ENCODE measurements at places on chromosomes 3 and 15.

DNA sequence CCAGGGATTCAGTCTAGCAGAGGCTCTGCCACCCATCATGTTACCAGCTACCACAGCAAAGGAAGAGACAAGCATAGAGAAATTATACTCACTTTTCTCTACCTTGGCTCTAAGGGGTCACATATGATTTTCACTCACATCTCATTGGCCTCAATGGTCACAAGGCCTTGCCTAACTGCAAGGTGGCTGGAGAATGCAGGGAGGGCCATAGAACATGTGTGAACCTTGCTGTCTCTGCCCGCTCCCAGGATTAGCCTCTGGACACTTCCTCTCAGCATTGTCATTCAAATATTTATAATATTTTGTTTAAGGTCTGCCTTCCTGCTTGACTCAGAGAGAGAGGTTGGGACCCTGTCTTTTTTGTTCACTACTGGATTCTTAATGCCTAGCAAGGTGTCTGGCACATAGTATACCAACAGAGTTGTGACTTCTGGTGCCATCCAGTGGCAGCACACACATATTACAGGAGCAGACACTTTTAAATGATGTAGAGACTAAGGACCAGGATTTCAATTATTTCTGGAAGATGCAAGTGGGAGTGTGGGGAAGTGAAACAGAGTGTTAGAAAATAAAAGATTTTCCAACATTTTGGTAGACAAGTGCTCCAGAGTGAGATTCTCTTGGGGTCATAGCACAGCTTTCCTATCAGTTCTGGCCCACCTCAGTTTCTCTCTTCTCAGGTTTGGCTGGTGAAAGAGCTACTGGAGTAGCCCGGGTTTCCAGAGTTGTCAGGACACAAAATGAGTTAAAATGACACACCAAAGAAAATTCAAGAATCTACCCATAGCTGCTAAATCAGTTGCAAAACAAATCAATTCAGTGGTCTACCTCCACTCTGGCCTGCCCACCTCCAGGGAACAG, 119.0 kb upstream of the RASGRP1 start:
- DNase-seq: no peak

DNA sequence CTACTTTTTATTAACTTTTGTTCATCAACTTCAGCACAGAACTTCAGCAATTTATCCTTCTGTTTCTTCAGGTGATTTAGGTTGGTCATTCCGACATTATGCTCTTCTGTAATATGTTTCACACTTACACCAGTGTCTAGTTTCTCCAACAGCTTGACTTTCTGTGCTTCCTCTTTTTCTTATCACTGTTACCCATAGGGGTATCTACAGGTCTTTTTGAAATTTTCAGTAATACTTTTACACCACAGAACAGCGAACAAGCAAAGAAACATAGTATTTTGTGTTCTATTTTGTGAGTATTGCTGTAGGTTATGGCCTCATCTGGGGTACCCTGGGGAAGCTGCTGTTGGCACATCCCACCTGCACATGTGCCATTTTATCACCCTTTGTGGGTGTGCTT, 260.7 kb downstream of the NSUN3 start:
- DNase-seq: no peak

- DNase-seq: no peak
Measured at GRCh38 chr3:177694951-177695350, 497.7 kb upstream of the TBL1XR1 start.

DNA sequence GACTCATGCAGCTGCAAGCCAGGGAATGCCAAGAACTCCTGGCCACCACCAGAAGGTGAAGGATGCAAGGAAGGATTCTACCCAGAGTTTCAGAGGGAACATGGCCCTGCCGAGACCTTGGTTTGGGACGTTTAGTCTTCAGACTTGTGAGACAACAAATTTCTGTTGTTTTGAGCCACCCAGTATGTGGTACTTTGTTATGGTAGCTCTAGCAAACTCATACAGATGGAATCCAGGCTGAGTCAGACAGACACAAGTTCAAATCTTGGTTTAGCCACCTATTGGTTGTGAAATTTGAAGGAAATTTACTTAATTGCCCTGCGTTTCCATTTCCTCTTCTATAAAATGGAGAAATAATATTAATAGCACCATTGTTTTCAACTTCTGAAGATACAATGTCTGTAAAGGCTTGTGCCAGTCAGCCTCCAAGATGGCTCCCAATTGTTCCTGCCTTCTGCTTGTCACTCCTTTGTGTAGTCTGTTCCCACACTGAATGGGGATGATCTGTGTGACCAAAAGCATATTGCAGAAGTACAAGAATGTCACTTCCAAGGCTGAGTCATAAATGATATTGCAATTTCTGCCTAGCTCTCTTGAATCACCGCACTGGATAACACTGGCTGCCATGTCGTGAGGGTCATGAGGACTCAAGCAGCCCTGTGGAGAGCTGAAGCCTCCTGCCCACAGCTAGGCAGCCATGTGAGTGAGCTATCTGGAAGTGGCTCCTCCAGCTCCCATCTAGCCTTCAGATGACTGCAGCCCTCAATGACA, 223.5 kb upstream of the PROK2 start:
- no peak for DNase-seq

DNA sequence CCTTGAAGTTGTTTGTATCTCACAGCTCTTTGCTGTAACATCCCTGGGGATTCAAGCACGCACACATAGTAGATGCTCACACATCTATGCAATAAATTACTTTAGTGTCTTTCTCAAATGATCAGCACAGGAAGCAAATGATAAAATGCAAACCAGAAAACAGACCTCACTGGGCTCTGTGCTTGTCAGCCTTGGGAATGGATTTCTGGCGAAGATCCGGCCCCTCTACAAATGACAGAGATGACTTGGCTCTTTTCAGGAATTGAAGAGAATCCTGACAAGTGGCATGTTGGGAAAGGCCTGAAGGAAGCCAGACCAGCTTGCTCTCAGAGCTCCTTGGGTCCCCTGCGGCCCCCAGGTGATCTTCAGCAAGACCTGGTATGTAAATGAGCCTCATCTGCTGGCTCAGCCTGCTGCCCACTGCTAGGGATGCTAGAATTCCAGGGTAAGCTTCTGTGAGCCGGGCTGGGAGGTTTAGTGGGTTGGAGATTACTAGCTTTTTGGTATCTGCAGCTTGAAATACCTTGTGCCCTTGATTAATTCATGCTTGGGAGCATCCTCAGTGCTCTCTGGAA, 54.1 kb downstream of the LPP start:
- no peak for DNase-seq

DNA sequence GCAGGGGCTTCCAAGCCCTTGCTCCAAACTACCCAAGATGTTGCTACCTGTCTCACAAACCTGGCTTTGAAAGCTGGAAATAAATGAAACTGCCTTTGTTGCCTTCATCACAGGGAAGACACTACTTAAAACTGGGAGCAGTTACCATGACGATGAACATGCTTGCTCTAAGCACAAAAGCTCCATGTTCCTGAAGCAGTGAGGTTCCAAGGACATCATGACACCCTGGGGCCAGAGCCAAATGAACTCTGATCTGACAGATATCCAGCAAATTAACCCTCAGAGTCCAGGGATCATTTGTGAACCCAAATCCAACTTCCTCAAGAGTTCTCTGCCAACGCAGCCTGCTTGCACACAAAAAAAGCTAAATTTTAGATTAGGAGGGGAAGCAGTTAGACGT, 10.7 kb downstream of the TRAIP start:
- DNase-seq: no peak

- DNase-seq: no peak
Measured at GRCh38 chr15:20361091-20361490, 180.5 kb downstream of the GOLGA6L6 start.

GRCh38 chr15:75921732-75922703, 18.3 kb downstream of the FBXO22 start:
- peak; percentile 37 for DNase-seq

DNA sequence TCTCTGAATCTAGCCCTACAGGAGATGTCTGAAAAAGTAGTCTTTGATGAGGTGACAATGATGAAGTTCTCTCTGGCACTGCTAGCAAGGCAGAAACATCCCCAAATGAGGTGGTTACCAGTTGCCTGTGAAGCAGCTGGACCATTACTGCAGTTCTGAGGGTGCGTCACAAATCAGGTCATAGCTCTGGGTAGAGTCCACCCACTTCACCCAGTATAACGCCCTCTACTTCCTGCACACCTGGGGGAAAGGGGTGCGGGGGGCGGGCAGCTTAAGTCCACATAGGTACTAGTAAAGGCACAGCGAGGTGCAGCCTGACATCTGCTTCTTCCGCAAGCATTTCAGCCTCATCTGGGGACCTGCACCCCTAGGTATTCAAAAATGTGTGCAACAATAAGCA, 13.4 kb upstream of the SATB1 start:
- DNase-seq: no peak

- no peak for DNase-seq
Measured at GRCh38 chr3:184981071-184981470, 169.1 kb downstream of the VPS8 start.

DNA sequence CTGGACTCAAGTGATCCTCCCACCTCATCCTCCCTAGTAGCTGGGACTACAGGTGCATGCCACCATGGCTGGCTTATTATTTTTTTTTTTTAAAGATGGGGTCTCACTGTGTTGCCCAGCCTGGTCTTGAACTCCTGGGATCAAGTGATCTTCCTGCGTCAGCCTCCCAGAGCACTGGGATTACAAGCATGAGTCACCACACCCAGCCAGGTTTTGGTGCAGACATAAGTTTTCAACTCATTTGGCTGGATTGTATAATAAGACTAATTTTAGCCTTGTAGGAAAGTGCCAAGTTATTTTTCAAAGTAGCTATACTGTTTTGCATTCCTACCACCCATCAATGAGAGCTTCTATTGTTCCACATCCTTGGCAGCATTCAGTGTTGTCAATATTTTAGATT, 32.1 kb downstream of the BUB1B start:
- peak; percentile 9 for DNase-seq

GRCh38 chr15:76905855-76906254, 715 bp upstream of the SCAPER start:
- no peak for DNase-seq

DNA sequence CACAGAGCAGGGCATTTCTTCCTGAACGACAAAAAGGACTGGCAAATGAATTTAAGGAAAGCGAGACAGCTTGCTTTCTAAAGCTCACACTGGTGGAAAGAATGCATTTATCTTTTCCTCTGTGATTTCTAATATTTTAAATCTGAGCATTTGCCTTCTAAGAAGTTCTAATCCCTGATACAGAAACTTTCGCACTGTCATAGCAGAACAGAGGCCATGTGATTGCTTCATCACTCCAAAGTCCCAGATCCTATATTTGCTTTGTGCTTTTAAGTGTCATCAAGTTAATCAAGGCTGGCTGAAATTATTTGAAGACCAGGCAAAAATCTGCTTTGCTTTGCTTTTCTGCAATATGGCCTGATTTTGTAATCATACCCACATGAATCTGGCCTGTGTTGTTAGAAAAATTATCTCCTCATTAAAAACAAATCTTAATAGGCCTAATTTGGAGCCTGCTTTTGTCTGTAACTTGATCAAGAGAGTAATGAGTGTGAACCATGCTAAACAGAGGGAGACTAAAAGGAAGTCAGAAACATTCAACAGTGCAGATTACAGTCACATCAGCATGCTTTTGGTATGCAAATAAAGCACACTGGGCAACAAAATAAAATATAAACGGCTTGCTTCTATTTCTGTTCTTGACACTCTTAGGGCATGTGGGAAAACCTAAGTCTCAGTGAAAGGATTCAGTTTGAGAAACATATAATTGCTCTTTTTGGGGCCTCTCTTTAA, 178.2 kb upstream of the ADAMTS9 start:
- DNase-seq: no peak

DNA sequence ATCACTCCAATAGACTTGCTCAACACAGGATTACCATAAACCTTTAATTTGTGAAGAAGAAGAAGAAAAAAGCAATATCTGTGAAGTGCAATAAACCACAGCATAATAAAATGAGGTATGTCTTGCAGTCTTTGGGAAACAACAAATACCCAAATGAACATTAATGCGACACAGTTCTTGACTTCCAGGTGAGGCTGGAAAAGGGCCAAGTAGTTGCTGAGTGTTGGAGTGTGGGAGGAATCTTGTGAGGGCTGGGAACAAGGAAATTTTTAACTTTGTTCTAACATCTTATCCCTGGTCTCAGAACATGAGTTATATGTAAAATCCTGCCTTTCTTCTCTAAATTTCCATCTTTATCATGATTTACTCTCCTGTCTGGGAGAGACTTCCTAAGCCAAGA, 206.5 kb downstream of the DTWD1 start:
- no peak for DNase-seq

DNA sequence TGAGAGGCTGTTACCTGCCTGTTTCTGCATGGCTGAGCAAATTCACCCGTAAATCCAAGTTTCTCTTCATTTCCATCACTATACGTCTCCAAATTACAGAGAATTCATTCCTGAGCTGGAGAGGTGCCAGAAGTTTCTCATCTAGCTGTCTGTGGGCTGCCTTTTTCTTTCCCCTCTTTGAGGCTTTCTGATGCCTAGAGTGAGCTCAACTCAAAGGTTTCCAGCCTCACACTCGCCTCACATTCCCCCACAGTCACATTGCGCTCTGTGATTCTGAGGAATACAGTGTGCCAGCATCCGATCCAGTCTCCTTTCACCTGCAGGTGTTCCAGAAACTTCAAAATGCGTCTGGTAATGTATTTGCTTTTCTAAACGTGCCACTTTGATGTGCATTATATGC, 267.2 kb downstream of the MFSD1 start:
- no peak for DNase-seq

GRCh38 chr3:123791417-123791816, 92.7 kb downstream of the MYLK start:
- no peak for DNase-seq

- no peak for DNase-seq
Measured at GRCh38 chr3:190306513-190307163, 15.6 kb downstream of the CLDN1 start.

DNA sequence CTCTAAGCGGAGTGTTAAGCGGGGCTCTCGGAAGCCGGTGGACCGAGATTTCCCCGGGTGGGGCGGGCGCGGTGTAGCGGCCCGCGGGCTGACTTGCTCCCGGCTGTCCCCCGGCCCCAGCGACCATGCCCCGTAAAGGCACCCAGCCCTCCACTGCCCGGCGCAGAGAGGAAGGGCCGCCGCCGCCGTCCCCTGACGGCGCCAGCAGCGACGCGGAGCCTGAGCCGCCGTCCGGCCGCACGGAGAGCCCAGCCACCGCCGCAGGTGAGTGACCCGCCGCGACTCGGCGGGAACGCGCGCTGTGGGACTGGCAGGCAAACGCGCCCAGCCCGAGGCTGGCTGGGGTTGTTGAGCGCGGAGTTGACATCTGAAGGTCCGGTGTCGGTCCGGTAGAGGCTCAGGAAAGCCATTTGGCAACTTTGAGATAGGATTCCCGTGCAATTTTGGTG, 1.3 kb downstream of the SMC4 start:
- no peak for DNase-seq

GRCh38 chr3:172846103-172846561, 95.6 kb downstream of the ECT2 start:
- DNase-seq: no peak

- DNase-seq: no peak
Measured at GRCh38 chr15:100096248-100096600, 245.6 kb downstream of the ADAMTS17 start.

DNA sequence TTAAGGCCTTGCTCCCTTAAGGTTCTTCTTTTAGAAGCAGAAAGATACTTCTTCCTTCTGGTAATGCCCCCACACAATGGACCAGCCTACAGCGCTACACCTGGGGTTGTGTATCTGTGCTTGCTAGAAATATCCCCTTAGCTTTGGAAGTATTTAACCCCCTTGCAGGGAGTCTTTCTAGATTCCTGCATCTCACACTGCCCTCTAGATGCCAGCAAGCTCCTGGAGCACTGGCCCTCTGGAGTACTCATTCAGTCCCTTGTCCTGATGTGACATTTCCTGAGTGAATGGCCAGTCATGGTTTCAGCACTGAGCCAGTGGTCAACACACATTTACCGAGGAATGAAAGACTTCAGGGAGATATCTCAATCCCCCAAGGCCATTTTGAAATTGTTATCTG, 30.4 kb upstream of the RBP2 start:
- no peak for DNase-seq

- DNase-seq: no peak
Measured at GRCh38 chr3:14333621-14334020, 68.8 kb upstream of the SLC6A6 start.
